Nasal cavity respiratory epithelium epithelial cell of viscerocranial mucosa (primary cell): ENCODE measurements at places on chromosomes 1 and 21. TPM values are rescaled to one million over a fixed set of nuclear protein-coding genes. Genes with fewer than 3 reads are reported as not detected.

IRF6 gene
- total RNA-seq = 270 and 460 TPM in 2 replicates

CLEC20A gene
- not detected in 2 replicates for total RNA-seq

RRAGC gene
- 25.3 and 40.6 TPM in 2 replicates for total RNA-seq

NR1I3 gene
- not detected in 2 replicates for total RNA-seq

IL22RA1 gene
- 0.34 and 2.7 TPM in 2 replicates for total RNA-seq

LCE1F gene
- not detected in 2 replicates for total RNA-seq

IL19 gene
- not detected in 2 replicates for total RNA-seq

EFHD2 gene
- total RNA-seq = 33.5 and 54.9 TPM in 2 replicates

NMNAT2 gene
- total RNA-seq = 0.34 and 0.50 TPM in 2 replicates

HSPA6 gene
- 1.0 and 1.2 TPM in 2 replicates for total RNA-seq

SPRR2E gene
- 1.1 and 21.5 TPM in 2 replicates for total RNA-seq

FCMR gene
- 0.34 and 0.36 TPM in 2 replicates for total RNA-seq

PLEKHG5 gene
- 42.9 and 44.1 TPM in 2 replicates for total RNA-seq

AMY1A gene
- total RNA-seq = not detected in 2 replicates

RGL1 gene
- total RNA-seq = 0.68 and 3.3 TPM in 2 replicates

EXTL2 gene
- 2.7 and 7.4 TPM in 2 replicates for total RNA-seq

BEND5 gene
- total RNA-seq = 0.21 TPM in 1 of 2 replicates, not detected in the other

CYP4A22 gene
- total RNA-seq = not detected in 2 replicates

CFAP141 gene
- total RNA-seq = not detected in 2 replicates
